MM.1S (cell line): ENCODE measurements at places on chromosomes 7 and 10.

- no peaks in the 10 kb centered on the region for H3K27me3 ChIP-seq
- H3K4me1 ChIP-seq = no peaks in the 10 kb centered on the region
- H3K4me3 ChIP-seq = no peak overlapping the region
- no peak overlapping the region for H3K27ac ChIP-seq
- no peaks in the 10 kb centered on the region for H3K36me3 ChIP-seq
These were observed 114.8 kb downstream of the LMBR1 start for GRCh38 chr7:156778201-156778600.

GRCh38 chr10:76149602-76150138 lies 718.2 kb downstream of the LRMDA start:
- no peak for DNase-seq
- no peaks in the 10 kb centered on the region for H3K27me3 ChIP-seq
- H3K4me1 ChIP-seq = no peaks in the 10 kb centered on the region
- no peak overlapping the region for H3K27ac ChIP-seq
- no peak overlapping the region for H3K4me3 ChIP-seq
- H3K36me3 ChIP-seq = no peaks in the 10 kb centered on the region

- H3K36me3 ChIP-seq = no peaks in the 10 kb centered on the region
- no peaks in the 10 kb centered on the region for H3K4me1 ChIP-seq
- no peak overlapping the region for H3K27ac ChIP-seq
- no peaks in the 10 kb centered on the region for H3K27me3 ChIP-seq
- H3K4me3 ChIP-seq = no peak overlapping the region
- no peak for DNase-seq
These were observed 17.6 kb downstream of the ITGB8 start for GRCh38 chr7:20348125-20348807.

GRCh38 chr7:124839687-124840086 lies 74.1 kb upstream of the GPR37 start:
- no peak for DNase-seq
- H3K4me1 ChIP-seq = no peaks in the 10 kb centered on the region
- H3K27me3 ChIP-seq = no peaks in the 10 kb centered on the region
- 0 out of 2 replicates have a peak, but pooled peaks cover 3% of the 10 kb centered on the region for H3K36me3 ChIP-seq

GRCh38 chr10:87918254-87918859 lies 54.9 kb downstream of the PTEN start:
- H3K27ac ChIP-seq = no peak overlapping the region
- peaks cover 3% of the 10 kb centered on the region; the same call in 1 of the 2 replicates for H3K36me3 ChIP-seq
- no peaks in the 10 kb centered on the region for H3K4me1 ChIP-seq
- no peaks in the 10 kb centered on the region for H3K27me3 ChIP-seq

DNA sequence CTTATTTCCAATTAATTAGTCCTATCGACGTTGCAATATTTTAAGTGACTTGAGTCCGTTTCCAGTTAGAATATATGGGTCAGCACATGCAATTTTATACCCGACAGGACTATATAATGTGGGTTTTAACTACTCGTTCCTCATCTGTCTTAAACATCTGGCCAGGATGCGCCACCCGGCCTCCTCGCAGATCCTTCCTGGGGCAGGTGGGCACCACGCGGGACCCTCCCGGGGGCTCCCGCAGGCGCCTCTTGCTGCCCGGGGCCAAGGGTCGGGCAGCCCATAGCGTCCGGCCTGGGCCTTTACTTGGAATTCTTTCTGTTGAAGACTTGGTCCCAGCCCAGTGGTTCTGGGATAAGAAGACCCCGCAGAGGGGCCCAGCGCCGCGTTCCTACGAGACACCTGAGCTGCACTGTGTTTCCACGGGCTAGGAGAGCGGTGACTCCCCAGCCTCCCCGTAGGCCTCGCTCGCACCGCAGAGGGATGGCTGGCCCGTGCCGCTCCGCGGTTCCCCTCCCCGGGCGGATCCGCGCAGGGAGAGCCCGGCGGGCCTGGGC lies 10.1 kb upstream of the MNX1 start:
- H3K4me1 ChIP-seq = peaks cover 18% of the 10 kb centered on the region
- H3K4me3 ChIP-seq = no peak overlapping the region
- H3K36me3 ChIP-seq = no peaks in the 10 kb centered on the region
- no peak for DNase-seq
- H3K27me3 ChIP-seq = peaks cover 23% of the 10 kb centered on the region
- no peak overlapping the region for H3K27ac ChIP-seq

- H3K27me3 ChIP-seq = no peaks in the 10 kb centered on the region
- no peaks in the 10 kb centered on the region for H3K4me1 ChIP-seq
- no peak overlapping the region for H3K4me3 ChIP-seq
- H3K36me3 ChIP-seq = no peaks in the 10 kb centered on the region
- H3K27ac ChIP-seq = no peak overlapping the region
These were observed 94.5 kb downstream of the PTPRE start for GRCh38 chr10:128001363-128001745.

DNA sequence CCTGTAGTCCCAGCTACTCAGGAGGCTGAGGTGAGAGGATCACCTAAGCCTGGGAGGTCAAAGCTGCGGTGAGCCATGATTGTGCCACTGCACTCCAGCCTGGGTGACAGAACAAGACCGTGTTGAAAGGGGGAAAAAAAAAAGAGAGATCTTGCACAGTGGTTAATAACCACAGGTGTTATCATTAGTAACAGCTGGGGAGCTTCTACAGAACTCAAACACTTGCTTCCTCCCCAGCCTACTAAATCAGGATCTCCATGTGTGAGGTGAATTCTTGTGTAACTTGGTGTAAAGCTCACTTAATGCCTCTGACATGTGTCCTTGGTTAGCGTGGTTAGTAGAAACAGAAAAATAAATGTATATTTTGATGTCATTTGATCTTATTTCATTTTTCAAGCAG lies 43.9 kb upstream of the BMS1 start:
- H3K4me1 ChIP-seq = no peaks in the 10 kb centered on the region
- H3K27me3 ChIP-seq = no peaks in the 10 kb centered on the region

GRCh38 chr7:151661587-151661986 lies 141.9 kb upstream of the RHEB start:
- no peak overlapping the region for H3K27ac ChIP-seq
- no peaks in the 10 kb centered on the region for H3K27me3 ChIP-seq
- H3K4me3 ChIP-seq = no peak overlapping the region
- DNase-seq = no peak
- H3K36me3 ChIP-seq = no peaks in the 10 kb centered on the region
- H3K4me1 ChIP-seq = no peaks in the 10 kb centered on the region

GRCh38 chr10:96270571-96270970 lies 798 bp downstream of the BLNK start:
- DNase-seq = no peak
- no peaks in the 10 kb centered on the region for H3K27me3 ChIP-seq
- peaks cover 37% of the 10 kb centered on the region for H3K4me1 ChIP-seq
- H3K36me3 ChIP-seq = no peaks in the 10 kb centered on the region

DNA sequence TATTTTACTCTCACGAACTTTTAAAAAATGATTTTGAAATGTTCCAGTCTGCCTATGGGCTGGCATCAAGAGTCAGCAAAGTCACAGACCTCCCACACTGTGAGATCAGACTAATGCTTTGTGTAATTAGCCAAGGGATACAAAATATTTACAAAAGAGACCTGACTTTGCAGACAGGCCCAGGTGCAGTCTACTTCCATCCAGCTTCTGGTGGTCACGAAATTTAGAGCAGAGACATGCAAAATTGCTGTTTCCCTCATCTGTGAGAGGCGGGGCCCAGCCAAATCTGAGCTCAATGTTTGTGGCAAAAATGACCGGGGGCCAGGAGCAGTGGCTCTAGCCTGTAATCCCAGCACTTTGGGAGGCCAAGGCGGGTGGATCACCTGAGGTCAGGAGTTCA lies 82.5 kb upstream of the PITRM1 start:
- no peaks in the 10 kb centered on the region for H3K4me1 ChIP-seq
- H3K36me3 ChIP-seq = no peaks in the 10 kb centered on the region
- DNase-seq = no peak
- no peak overlapping the region for H3K27ac ChIP-seq

- no peak overlapping the region for H3K4me3 ChIP-seq
- no peak overlapping the region for H3K27ac ChIP-seq
- H3K27me3 ChIP-seq = no peaks in the 10 kb centered on the region
These were observed 2.9 kb upstream of the WDFY4 start for GRCh38 chr10:48681740-48682139.

DNA sequence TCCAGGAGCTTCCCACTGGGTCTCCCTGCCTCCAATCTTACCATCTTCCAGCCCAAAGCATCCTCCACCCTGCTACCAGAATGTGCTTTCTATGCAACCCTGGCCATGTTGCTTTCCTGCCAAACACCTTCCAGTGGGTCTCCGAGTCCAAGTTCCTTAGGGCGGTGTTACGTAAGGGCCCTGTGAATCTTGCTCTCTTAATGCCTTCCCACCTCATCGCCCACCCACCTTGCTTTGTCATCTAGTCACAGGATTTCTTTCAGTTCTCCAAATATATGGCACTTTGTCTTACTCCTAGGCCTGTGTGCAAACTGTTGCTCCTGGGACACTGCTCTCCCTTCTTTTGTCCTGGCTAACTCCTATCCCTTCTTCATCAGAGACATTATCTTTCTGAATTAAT lies 344.5 kb downstream of the RPS24 start:
- DNase-seq = no peak
- H3K27me3 ChIP-seq = no peaks in the 10 kb centered on the region
- no peak overlapping the region for H3K27ac ChIP-seq
- H3K36me3 ChIP-seq = no peaks in the 10 kb centered on the region

DNA sequence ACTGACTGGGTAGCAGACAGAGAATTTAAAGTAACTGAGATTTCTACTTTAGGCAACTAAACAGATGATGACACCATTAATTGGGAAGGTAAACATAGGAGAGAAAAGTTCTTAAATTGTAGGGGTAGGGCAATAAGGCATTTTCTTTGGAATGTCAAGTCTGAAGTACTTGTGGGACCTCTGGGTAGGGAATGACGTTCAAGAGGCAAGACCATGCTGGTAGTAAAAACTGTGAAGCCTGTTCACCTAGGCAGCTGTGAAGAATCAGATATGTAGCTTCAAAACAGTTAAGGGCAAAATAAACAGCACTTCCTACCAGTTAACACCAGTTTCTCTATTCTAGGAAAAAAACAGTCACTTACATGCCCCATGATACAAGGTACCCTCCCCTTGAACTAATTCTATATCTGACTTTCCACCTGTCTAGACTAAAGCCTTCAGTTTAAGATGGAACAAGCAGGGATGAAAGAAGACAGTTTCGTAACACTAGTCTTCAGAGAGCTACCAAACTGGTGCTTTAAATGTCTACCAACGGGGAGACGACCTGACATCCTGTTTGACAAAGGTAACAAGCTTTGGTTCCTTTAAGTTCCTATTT lies 63.1 kb upstream of the KCNIP2 start:
- no peak overlapping the region for H3K27ac ChIP-seq
- no peaks in the 10 kb centered on the region for H3K4me1 ChIP-seq
- no peak for DNase-seq
- H3K27me3 ChIP-seq = no peaks in the 10 kb centered on the region
- H3K4me3 ChIP-seq = no peak overlapping the region

DNA sequence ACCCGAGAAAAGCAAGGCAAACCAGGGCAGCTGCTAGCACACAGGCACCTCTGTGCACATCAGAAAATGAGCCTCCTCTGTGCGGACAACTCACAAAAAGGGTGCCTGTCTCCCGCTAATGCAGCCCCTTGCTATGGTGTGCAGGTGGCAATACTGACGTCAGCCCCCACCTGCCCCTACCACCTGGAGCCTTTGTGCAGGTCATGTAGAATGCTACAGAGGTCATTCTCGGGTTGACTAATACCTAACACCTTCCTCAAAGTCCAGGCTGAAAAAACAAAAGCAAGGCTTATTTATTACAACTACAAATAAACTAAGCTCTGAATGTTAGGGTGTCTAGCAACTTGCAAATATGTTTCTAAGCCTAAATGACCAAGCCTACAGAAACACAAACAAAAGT lies 13.9 kb downstream of the PIP4K2A start:
- no peaks in the 10 kb centered on the region for H3K36me3 ChIP-seq
- no peak for DNase-seq
- peaks cover 16% of the 10 kb centered on the region for H3K4me1 ChIP-seq
- H3K27me3 ChIP-seq = no peaks in the 10 kb centered on the region

DNA sequence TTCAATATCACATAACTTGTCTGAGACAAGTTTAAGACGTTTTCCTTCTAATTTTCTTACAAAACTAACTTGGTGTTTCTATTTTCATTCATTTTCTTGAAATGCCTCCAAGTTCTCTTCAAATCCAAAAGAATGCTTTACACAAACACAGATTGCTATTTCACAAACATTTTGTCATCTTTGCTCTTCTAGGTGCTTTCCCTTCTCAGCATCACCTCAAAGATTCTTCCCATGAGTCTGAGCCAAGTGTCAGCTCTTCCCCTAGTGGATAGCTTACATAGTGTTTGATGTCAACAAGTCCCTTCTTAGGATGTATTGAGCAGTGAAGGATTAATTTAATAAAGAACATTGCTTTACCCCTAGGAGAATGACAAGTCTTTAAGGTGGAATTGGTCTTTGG lies 38.1 kb upstream of the SEMA3A start:
- H3K27ac ChIP-seq = no peak overlapping the region
- H3K27me3 ChIP-seq = no peaks in the 10 kb centered on the region
- H3K36me3 ChIP-seq = no peaks in the 10 kb centered on the region
- no peaks in the 10 kb centered on the region for H3K4me1 ChIP-seq

DNA sequence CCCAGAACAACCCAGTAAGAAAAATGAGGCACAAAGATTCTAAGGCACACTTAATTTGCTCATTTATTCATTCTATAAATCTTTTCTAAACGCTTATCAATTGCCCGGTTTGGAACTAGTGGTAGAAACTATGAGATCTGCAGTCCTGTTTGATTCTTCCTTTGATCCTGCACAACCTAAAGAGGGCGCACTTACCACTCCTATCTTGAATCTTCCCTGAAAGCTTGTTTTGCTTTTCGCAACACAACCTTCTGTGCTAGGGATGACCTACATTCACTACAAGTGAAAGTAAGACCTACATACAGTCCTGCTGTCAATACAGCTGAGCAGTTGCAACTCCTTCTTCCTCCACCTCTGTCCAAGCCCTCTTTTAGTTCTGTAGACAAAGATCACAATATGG lies 12.6 kb upstream of the ARL4A start:
- no peaks in the 10 kb centered on the region for H3K36me3 ChIP-seq
- H3K27me3 ChIP-seq = no peaks in the 10 kb centered on the region
- H3K27ac ChIP-seq = no peak overlapping the region
- no peaks in the 10 kb centered on the region; the same call in 1 of the 2 replicates for H3K4me1 ChIP-seq
- DNase-seq = peak; percentile 76

DNA sequence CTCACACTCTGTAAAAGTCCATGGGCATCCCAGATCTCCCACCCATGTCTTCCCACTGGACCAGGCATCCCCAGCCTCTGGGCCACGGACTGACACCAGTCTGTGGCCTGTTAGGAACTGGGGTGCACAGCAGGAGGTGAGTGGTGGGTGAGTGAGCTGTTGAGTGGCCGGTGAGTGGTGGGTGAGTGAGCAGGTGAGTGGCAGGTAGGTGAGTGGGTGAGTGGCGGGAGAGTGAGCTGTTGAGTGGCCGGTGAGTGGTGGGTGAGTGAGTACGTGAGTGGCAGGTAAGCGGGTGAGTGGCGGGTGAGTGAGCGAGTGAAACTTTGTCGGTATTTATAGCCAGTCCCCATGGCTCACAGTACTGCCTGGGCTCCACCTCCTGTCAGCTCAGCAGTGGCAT lies 471.2 kb downstream of the DNAJB6 start:
- no peaks in the 10 kb centered on the region for H3K4me1 ChIP-seq
- no peaks in the 10 kb centered on the region for H3K36me3 ChIP-seq
- H3K4me3 ChIP-seq = no peak overlapping the region
- H3K27me3 ChIP-seq = peaks cover 86% of the 10 kb centered on the region
